ENCODE measurements at places on chromosomes 13 and 19. TPM values are rescaled to one million over a fixed set of nuclear protein-coding genes. Genes with fewer than 3 reads are reported as not detected.

DNA sequence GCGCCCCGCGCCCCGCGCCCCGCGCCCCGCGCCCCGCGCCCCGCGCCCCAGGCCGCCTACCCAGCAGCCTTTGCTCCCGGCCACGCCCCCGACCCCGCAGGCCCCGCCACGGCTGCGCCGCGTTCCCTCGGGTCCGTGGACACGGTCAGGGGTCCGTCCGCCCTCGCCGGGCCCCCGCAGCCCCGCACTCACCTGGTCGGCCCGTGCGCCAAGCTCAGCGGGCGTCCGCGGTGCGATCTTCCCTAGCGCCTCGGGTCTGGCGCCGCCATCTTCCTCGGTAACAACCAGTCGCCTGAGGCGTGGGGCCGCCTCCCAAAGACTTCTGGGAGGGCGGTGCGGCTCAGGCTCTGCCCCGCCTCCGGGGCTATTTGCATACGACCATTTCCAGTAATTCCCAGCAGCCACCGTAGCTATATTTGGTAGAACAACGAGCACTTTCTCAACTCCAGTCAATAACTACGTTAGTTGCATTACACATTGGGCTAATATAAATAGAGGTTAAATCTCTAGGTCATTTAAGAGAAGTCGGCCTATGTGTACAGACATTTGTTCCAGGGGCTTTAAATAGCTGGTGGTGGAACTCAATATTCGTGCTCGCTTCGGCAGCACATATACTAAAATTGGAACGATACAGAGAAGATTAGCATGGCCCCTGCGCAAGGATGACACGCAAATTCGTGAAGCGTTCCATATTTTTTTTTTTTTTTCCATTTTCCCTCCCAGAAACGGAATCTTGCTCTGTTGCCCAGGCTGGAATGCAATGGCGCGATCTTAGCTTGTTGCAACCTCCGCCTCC, at the start of the genes MED16 and RNU6-9:
TSS of gene MED16 (minus strand) at position 294 of the 796 bp plus-strand sequence. CDS start 2,056 bp downstream, outside the sequence.
TSS of gene RNU6-9 (plus strand) at position 591 of the 796 bp plus-strand sequence.
- peaks cover 8% of the 10 kb centered on the region for H3K36me3 ChIP-seq
- H3K4me3 ChIP-seq: peak within 1 kb of the TSS; percentile 96
- H3K4me1 ChIP-seq: peaks cover 5% of the 10 kb centered on the region
- DNase-seq: peak; percentile 100
- no peaks in the 10 kb centered on the region for H3K27me3 ChIP-seq
- peak within 1 kb of the TSS; percentile 93 for H3K27ac ChIP-seq

DNA sequence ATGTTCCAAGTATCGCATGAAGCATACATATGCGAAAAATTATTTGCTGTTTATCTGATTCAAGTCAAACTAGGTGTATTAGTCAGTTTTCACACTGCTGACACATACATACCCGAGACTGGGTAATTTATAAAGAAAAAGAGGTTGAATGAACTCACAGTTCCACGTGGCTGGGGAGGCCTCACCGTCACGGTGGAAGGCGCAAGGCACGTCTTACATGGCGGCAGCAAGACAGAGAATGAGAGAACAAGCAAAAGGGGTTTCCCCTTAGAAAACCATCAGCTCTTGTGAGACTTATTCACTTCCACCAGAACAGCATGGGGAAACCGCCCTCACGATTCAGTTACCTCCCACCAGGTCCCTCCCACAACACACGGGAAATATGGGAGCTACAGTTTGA, 13.0 kb upstream of the PROZ start:
- no peak for DNase-seq
- no peaks in the 10 kb centered on the region for H3K4me1 ChIP-seq
- H3K36me3 ChIP-seq: no peaks in the 10 kb centered on the region
- no peak overlapping the region for H3K4me3 ChIP-seq
- no peaks in the 10 kb centered on the region for H3K27me3 ChIP-seq

- no peak overlapping the region for H3K27ac ChIP-seq
- H3K36me3 ChIP-seq: no peaks in the 10 kb centered on the region
- no peaks in the 10 kb centered on the region for H3K27me3 ChIP-seq
- H3K4me3 ChIP-seq: no peak overlapping the region
These were observed 22.5 kb downstream of the DHRS12 start for GRCh38 chr13:51781246-51782022.

- no peaks in the 10 kb centered on the region for H3K36me3 ChIP-seq
- no peaks in the 10 kb centered on the region for H3K4me1 ChIP-seq
- H3K27me3 ChIP-seq: no peaks in the 10 kb centered on the region
- DNase-seq: no peak
- H3K4me3 ChIP-seq: no peak overlapping the region
- H3K27ac ChIP-seq: no peak overlapping the region
These were observed 91.9 kb upstream of the MCF2L start for GRCh38 chr13:112877066-112877465.

DNA sequence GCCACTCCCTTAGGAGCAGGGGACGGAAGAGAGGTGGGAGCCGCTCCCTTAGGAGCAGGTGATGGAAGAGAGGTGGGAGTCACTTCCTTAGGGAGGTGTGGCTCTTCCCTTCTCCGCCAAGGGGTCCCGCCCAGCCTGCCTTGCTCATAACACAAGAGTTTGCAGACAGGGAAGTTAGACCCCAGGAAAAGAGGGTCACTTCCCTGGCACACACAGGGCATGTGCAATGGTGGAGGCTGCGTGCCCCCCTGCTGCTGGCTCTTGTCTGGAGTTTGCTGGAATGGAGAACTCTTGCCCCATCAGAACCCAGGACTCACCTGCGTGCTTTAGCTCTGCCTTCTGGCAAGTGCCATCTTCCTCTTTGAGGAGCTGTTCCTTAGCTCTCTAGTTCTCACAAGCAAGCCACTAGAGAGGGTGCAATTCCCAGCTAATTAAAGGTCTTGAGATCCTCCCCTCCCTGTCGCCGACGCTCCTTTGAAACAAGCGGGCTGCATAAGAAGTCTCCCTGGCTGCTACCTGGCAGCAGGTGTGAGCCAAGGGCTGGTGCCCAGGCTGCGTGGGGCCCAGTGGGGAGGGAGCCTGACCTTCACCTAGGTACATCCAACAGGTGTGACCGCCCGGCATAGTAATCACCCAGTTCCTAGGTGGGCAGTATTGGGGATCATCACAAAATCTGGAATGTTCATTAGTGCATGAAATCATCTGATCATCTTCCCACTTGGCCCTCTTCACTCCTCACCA, 281.6 kb downstream of the ZNF536 start:
- peaks cover 7% of the 10 kb centered on the region for H3K27me3 ChIP-seq
- H3K4me1 ChIP-seq: no peaks in the 10 kb centered on the region
- H3K4me3 ChIP-seq: no peak overlapping the region
- DNase-seq: no peak
- H3K27ac ChIP-seq: no peak overlapping the region

GRCh38 chr13:98172590-98173422, 4.3 kb downstream of the RNF113B start:
- peak overlapping the region; percentile 44 for H3K4me3 ChIP-seq
- H3K4me1 ChIP-seq: peaks cover 47% of the 10 kb centered on the region
- H3K27ac ChIP-seq: peak overlapping the region; percentile 96
- no peak for DNase-seq
- H3K27me3 ChIP-seq: no peaks in the 10 kb centered on the region

- no peaks in the 10 kb centered on the region for H3K27me3 ChIP-seq
- H3K4me1 ChIP-seq: no peaks in the 10 kb centered on the region
- H3K4me3 ChIP-seq: no peak overlapping the region
- no peak for DNase-seq
These were observed 153.4 kb upstream of the TSHZ3 start for GRCh38 chr19:31502536-31503170.

DNA sequence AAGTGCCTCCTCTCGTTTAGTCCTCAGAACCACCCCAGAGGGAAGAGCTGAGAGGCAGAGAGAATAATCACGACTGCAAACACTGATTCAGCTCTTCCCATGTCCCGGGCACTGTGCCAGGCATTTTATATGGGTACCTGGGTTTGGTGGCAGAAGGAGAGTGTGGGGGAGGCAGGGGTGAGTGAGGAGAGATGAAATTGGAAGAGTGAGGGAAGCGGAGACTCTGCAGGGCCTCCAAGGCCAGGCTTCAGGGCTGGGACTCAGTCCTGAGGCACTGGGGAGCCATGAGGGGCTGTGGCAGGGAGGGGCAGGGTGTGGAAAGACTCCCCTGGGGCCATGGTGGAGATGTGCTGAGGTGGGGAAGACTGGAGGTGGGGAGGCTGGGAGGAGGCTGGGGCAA, 8.7 kb downstream of the SYNGR4 start:
- no peaks in the 10 kb centered on the region for H3K27me3 ChIP-seq
- no peaks in the 10 kb centered on the region for H3K36me3 ChIP-seq
- no peak overlapping the region for H3K4me3 ChIP-seq
- H3K27ac ChIP-seq: no peak overlapping the region

GRCh38 chr19:6215701-6216235, 64.0 kb downstream of the MLLT1 start:
- peaks cover 8% of the 10 kb centered on the region for H3K36me3 ChIP-seq
- no peaks in the 10 kb centered on the region for H3K27me3 ChIP-seq
- no peak overlapping the region for H3K27ac ChIP-seq
- no peak overlapping the region for H3K4me3 ChIP-seq
- peak; percentile 65 for DNase-seq

GRCh38 chr19:15418231-15418578, 583 bp downstream of the AKAP8L start:
- peaks cover 18% of the 10 kb centered on the region for H3K36me3 ChIP-seq
- peaks cover 21% of the 10 kb centered on the region for H3K4me1 ChIP-seq
- peak; percentile 78 for DNase-seq
- no peaks in the 10 kb centered on the region for H3K27me3 ChIP-seq

GRCh38 chr19:13053238-13053637, 49.4 kb downstream of the LYL1 start:
- peak; percentile 73 for DNase-seq
- no peaks in the 10 kb centered on the region for H3K27me3 ChIP-seq
- peak overlapping the region; percentile 96 for H3K27ac ChIP-seq
- H3K4me1 ChIP-seq: peaks cover 79% of the 10 kb centered on the region
- peak overlapping the region; percentile 22 for H3K4me3 ChIP-seq
- H3K36me3 ChIP-seq: peaks cover 7% of the 10 kb centered on the region

- peaks cover 12% of the 10 kb centered on the region for H3K4me1 ChIP-seq
- H3K4me3 ChIP-seq: no peak overlapping the region
- no peak for DNase-seq
- no peaks in the 10 kb centered on the region for H3K36me3 ChIP-seq
- peak overlapping the region; percentile 6 for H3K27ac ChIP-seq
These were observed 1322.2 kb downstream of the PCDH9 start for GRCh38 chr13:65907666-65908525.

DNA sequence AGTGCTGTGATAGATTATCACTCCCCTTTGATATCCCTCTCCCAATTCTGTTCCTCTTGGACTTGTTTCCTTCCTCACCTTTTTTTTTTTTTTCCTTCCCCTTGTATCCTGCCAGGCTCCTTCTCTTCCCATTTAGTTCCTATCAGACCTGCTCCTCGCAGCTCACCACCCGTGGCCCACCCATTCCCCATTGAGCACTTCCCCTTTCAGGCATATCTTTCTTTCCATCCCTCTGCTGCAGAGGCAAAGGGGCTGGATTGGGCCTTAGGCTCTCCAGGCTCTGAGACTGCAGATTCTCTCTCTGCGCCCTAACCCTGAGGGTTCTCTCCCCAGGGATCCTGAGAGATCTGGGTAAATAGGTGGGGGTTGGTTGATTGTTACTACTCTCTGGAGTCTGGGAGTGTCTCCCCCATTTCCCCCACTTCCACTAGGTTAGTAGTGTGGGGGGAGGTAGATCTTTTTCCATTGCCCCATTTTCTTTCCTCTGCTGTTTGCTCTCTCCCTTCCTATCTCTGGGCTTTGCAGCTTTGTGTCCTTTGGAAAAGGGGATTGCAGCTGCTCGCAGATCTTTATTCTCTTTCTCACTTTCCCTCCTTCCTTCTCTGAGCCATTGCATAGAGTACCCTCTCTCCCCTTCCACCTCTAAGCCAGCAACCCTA, 2.3 kb downstream of the ARHGAP35 start:
- H3K4me3 ChIP-seq: peak overlapping the region; percentile 93
- peaks cover 3% of the 10 kb centered on the region for H3K36me3 ChIP-seq
- H3K27ac ChIP-seq: peak overlapping the region; percentile 91
- DNase-seq: no peak
- no peaks in the 10 kb centered on the region for H3K27me3 ChIP-seq

DNA sequence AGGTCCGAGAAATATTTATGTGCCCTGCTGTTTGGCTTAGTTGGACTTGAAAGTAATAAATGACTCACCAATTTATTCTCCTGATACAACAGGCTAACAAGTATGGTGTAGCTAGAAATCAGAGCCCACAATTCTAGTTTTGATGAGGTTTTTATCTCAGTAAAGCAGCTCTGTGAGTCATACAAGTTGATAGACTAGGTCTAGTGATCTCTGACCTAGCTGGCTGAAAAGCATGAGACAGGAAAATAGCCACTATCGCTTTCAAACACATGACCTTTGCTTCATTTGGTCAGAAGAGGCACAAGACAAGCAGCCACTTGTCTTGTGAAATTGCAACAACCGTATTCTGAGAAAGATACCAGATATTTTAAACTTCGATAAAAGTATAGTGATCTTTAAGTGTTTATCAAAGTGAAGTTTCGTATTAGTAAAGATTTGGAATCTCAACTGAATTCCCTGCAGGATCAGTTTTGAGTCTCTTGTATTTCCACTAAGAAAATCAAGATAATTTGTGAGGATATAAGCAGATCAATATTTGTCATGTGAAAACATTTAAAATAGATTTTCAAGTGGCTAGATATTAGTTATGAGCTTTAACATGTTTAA, 126.7 kb downstream of the MAB21L1 start:
- no peaks in the 10 kb centered on the region for H3K36me3 ChIP-seq
- H3K4me1 ChIP-seq: no peaks in the 10 kb centered on the region
- no peak overlapping the region for H3K4me3 ChIP-seq

The GNG14 gene
- not detected for total RNA-seq

The CEACAM7 gene
- not detected for total RNA-seq

The IGFL3 gene
- not detected for total RNA-seq

The PROZ gene
- not detected for total RNA-seq

Data from osteoblast (primary cell).